ENCODE measurements at places on chromosomes 12 and 14.

- DNase-seq, result no peak
Observed at GRCh38 chr14:76065519-76065918, 80.0 kb downstream of the IFT43 start.

GRCh38 chr12:3117144-3117581 is 40.0 kb downstream of the TSPAN9 start:
- DNase-seq, result no peak

DNA sequence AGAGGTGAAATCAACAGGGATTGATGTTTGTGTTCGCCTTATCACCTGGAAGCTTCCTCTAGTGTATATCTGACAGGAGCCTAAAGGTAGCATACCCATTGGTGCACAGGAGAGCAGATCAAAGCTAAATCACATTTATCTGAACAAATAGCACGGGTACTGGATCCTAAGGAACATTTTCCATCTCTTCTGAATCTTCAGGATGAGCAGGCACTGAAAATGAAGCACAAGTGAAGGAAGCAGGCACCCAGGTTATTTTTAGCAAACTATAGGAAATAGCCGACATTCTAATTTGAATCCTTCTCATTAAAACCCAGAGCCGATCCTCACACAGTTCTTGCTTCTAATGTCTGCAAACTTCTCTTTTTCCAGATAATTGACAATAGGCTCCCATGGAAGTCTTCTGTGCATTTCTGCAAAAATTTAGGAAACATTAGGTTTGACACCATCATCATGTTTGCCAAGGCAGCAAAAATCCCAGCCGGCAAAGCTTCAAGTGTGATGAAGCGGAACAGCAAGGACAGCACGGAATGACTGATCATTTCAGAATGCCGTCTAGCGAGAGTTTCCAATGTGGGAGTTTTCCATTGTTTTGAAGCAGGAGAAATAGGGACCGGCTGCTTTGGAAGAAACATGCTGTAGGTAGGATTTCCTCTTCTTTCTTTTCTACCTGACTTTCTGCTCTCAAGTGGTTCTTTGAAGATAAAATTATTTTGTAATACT is 24.3 kb upstream of the RGS6 start:
- no peak for DNase-seq

GRCh38 chr12:125255935-125256633 is 190.8 kb downstream of the AACS start:
- DNase-seq, result no peak

- DNase-seq, result no peak
Observed at GRCh38 chr12:28975564-28976340, 173.3 kb upstream of the FAR2 start.

DNA sequence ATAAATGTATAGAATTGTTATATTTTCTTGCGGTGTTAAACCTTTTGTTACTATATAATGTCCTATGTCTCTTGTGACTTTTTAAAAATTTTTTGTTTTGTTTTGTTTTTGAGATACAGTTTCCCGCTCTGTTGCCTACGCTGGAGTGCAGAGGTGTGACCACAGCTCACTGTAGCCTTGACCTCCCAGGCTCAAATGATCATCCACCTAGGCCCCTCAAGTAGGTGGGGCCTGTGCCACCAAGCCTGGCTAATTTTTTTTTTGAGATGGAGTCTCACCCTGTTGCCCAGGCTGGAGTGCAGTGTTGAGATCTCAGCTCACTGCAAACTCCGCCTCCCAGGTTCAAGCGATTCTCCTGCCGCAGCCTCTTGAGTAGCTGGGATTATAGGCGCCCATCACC is 26.5 kb upstream of the RCOR1 start:
- no peak for DNase-seq

- no peak for DNase-seq
Observed at GRCh38 chr12:47891356-47891755, 13.4 kb downstream of the VDR start.

DNA sequence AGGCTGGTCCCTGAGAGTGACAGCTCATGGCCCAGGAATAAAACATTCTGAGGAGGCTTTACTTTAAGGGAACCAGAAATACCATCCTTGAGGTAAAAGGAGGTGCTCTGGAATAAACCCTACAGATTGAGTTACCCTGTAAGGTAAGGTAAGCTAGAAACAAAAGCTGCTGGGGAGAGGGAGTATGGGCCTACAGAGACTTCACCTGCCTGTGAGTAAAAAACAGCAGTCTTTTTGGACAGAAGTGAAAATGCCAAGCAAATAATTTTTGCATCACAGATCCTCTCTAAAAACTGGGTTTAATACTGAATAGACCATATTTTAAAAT is 41.2 kb downstream of the CORO1C start:
- no peak for DNase-seq

DNA sequence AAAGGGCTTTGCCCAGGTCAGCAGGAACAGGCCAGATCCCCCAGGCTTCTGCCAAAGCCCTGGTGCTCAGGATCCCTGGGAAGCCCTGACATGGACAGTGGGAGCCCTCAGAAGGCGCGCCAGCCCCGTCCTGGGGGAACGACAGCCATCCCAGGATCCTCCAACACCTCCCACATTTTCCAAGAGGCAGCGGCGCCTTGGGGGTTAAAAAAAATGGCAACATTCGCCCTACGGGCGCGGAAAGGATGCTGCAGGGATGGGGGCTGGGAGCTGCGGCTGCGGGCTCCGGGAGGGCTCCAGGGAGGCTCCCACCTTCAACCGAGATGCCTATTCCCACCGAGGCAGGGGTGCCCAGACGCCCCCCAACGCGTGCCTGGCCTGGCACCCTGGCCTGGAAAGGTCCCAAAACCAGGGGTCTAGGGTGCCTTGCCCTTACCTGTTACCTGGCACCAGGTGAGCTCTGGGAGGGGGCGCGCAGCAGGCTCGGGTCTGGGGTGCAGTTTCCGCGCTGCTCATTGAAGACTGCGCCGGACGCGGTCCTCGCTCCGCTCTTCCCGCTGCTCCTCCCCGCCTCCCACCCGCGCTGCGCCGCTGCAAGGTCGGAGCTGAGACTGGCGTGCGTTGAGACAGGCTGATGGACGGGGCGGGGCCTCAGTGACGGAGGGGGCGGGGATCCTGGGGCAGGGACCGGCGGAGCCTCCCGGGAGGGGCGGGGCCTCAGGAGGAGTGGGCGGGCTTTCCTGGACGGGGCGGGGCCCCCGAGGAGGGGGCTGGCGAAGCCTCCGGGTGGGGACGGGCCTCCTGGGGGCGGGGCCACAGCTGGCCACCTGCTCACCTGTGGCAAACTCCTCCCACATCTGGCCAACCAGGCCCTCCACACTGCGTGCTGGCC is at the start of gene ABCB9:
Gene ABCB9, minus strand, starts transcription at position 613 of the 892 bp plus-strand sequence. CDS start 6,228 bp downstream, outside the sequence.
- peak; percentile 86 for DNase-seq

GRCh38 chr14:59829469-59830337 is 40.9 kb downstream of the RTN1 start:
- no peak for DNase-seq

GRCh38 chr12:66531766-66532165 is 147.1 kb downstream of the GRIP1 start:
- no peak for DNase-seq
